ENCODE measurements at places on chromosomes 3 and 15.

DNA sequence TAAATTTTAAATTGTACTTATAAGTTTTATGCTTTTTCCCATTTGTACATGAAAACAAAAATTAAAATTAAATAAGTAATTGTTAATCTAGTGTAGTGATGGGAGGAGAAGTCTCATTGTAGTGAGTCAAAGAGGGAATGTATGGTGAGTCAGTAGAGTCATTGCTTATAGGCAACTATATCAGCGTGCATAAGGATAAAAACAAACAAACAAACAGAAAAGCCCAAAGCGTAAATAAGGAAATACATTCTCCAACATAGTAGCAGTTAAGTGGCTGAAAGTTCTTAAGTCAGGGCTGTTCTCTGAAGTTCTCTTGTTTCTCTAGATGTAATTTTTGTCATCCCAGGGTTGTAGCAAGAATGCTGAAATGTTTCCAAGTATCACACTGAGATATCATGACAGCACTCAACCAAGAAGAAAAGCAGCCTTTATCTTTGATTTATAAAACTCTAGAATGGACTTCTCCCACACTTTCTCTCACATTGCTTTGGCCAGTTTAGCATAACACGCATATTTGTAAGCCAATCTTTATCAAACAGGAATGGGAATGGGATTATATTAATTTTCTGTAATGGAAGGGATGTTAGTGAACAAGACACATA is 184.1 kb upstream of the TP63 start:
- DNase-seq = no peak

DNA sequence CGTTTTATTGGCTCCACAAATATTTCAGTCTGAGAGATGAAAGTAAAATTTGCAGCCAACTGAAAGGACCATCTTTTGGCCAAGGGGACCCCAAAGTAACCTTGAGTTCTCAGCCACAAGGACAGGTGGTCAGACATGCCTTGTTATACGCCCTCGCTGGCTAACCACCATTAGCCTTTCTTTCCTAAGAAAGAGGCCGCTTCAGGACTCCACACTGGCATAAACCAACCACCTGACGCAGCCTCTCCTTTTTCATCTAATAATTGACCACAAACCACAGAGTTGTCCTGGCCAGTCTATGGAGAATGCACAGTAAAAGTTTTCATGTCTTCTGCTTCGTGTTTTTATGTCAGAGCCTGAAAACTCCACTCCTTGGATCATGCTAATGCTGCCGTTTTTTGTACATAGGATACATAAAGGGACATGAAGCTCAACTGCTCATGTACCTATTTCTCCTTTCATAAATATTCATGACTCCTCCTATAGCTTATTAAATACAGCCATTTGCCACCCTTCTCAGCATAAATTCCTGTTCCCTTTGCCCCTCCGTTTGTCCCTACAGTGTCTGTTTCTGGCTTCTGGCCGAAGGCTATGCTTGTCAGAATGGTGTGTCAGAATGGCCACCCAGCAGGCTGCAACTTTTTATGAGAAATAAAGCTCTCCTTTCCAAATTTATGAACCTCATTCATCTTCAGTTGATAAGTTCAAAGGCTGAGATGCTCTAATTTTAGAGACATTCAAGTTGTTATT is 374.1 kb upstream of the RBMS3 start:
- no peak for DNase-seq

GRCh38 chr3:134613006-134613520 is 37.8 kb downstream of the KY start:
- no peak for DNase-seq

DNA sequence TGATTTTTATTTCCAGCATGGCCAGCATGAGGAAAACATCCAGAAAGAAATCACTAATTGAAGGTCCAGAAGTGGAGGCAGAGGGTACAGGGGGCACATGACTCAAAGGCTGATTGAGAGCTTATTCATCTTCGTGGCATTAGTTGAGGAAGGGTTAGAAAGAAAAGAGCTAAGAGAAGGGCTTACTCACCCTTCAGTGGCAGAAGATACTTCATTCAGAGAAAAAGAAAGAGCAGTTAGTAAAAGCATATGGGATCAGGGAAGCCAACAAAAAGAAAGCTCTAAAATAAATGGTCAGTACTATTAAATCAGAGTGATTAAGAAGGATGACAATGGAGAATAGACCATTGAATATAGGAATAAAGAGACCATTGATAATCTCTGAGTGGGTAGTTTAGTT is 25.2 kb downstream of the GAP43 start:
- DNase-seq = peak; percentile 56

GRCh38 chr15:77502379-77503095 is 81.8 kb downstream of the HMG20A start:
- no peak for DNase-seq

GRCh38 chr3:143633816-143634215 is 214.5 kb downstream of the SLC9A9 start:
- DNase-seq = no peak

DNA sequence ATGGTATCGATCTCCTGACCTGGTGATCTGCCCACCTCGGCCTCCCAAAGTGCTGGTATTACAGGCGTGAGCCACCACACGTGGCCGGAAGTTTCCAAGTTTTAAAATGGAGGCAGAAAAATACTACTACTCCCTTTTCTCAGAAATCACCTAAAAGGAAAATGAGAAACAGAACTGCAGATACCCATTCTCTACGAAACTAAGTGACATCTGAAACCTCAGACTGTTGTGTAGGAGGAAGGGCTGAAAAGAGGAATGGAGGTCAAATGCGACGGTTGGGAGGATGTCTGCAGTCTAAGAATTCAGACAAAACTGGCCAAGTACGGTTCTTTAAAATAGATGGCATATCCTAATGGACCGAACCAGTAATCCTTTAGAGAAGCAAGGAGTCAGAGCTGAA is 24.1 kb downstream of the WDR48 start:
- no peak for DNase-seq

DNA sequence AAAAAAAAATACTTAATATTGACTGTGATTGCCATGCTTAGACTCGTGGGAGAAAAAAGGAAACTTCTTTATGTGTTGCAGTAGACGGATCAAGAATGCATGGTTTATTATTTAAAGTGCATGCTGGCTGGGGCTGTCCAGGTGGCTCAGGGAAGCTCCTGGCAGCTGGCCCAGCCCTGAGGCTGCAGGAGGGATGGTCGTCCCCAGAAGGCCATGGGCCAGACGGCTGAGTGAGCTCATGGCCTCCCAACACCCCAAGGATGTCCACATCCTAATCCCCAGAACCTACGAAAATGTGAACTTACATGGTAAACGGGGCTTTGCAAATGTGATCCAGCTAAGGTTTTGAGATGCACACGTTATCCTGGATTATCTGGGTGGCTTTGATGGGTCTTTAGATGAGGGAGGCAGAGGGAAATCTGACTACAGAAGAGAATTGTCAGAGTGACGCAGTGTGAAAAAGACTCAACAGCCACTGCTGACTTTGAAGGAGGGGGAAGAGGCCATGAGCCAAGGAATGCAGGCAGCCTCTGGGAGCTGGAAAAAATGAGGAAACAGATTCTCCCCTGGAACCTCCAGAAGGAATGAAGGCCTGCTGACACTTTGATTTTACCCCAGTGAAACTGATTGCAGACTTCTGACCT is 29.8 kb downstream of the ADAMTS17 start:
- DNase-seq = no peak

DNA sequence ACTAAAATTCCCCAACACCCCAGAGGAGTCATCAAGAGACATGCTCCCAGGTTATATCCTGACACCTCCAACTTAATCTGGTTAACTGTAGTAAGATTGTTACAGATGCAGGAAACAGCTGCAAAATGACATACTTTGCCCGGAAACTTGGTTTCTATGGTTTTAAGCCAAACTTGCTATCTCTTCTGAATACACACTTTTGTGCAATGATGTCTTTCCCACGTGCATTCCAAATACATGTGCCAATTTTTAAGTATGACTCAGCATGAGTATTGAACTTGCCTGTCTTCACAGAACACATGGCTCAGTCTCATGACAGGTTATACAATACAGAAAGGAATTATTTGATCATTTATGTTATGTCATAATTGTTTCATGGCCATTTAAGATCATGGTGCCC is 207.0 kb upstream of the DCBLD2 start:
- peak; percentile 96 for DNase-seq

DNA sequence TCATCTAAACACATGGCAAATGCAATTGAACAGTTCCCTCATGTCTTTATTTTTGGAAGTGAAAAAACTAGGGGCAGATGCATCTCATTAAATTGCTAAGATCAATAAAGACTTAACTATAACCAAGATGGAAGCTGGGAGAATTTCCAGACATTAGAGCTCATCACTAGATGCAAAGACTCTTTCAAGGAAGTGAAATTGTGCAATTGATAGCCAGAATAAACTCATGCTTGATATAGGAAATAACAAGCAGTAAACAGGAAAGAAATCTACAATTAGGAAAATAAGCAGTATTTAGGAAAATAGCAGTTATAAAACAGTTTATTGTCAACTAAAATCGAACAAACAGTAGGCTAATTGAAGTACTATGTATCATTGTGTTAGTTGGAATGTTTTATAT is 8.8 kb upstream of the ANKUB1 start:
- no peak for DNase-seq

DNA sequence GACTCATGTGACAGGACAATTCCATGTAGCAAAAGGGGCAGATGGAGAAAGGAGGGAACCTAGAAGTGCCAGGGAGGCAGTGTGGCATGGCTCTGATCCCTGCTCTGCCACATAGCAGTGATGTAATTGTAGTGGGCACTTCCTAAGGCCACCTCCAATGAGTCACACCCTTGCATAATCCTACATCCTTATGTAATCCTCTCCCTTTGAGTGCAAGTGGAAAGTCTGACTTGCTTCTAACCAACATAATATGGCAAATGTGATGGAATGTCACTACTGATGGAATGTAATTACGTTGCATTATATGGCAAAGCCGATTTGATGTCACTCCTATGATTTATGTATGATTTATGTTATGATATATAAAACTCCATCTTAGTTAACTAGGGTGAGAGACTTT is 72.9 kb upstream of the ATP2C1 start:
- peak; percentile 60 for DNase-seq

- DNase-seq = no peak
Observed at GRCh38 chr3:58866079-58866478, 183.7 kb downstream of the CFAP20DC start.

DNA sequence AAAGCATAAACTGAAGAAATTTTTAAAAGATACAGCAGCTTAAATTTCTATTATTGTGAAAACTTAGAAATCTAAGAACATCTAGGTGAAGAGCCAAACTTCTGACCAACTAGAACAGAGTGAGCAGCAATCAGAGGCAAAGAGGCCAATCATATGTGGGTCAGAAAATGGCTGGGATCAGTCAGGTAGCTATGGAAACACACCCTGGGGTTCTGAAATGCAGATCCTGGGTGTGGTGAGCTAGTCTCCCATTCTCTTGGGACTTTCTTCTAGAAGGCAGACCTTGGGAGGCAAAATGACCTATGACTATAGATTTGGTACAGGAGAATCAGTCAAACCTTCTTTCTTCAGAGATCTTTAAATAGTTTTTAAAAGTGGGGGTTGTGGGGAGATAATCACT is 385.8 kb downstream of the TBC1D5 start:
- no peak for DNase-seq

GRCh38 chr3:152556731-152557254 is 278.1 kb upstream of the P2RY1 start:
- DNase-seq = peak; percentile 70

GRCh38 chr15:89196994-89197393 is 24.4 kb downstream of the RLBP1 start:
- DNase-seq = no peak

DNA sequence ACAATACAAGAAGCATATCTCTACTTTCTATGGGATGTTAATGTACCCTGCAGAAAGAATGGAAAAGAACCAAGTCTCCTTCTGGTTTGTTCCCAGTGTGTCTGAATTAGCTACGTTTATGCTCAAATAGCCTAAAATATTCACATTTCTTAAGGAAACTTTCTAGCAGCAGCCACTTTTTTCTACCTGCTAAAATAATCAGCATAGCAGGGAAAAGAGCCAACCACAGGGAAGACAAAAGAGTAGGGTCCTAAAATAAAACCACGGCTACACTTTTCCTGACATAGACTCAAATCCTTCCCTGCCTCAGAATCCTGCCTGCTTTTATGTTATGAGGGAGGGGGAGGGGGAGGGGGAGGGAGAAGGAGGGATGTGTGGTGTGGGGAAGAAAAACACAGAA is 136.7 kb downstream of the GBE1 start:
- DNase-seq = no peak

DNA sequence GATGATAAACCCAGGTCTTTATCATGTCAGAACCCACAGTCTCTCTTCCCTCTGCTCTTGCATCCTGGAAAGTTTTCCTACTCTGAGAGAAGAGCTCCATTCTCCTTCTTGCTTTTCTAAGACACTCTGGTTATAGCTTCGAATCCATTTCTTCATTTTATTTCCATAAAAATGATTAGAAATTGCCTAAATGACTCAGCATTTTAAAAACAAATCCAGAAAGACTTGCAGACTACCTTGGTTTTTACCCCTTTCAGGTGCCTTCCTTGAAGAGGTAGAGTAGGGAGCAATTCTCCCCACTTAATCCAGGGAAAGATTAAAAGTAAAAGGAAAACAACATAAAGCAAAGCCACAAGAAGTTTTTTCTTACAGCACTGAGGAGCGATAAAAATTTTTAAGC is 1256.0 kb downstream of the ROBO1 start:
- DNase-seq = no peak

DNA sequence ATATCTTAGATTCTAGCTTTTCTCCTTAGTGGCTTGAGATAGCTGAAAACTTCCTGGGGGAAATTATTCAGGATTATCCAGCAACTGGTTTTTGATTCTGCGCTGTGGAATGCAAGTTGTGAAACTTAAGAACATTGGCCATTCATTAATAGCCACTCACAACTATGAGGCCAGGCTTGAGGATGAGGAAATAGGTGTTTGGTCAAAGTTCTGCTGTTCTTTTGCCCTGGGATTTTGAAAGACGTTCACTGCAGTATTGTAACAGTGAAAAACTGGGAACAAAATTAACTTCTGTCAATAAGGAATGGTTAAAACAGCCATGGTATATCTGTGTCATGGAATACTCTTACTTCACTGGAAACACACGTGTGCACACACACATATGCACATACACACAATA is 44.1 kb downstream of the CTXND1 start:
- no peak for DNase-seq

GRCh38 chr3:22986958-22987357 is 216.2 kb upstream of the UBE2E2 start:
- no peak for DNase-seq
